A172 (cell line): ENCODE measurements at places on chromosomes 11 and 22. TPM values are rescaled to one million over a fixed set of nuclear protein-coding genes. Genes with fewer than 3 reads are reported as not detected.

Gene POGLUT3
- total RNA-seq: 43.1 and 46.0 TPM in 2 replicates

Gene HBG1
- total RNA-seq: not detected in 2 replicates

Gene P2RX3
- total RNA-seq: not detected in 2 replicates

Gene OR4C5
- not detected in 2 replicates for total RNA-seq

- no peak for DNase-seq
Measured at GRCh38 chr11:111531136-111531535, 9.4 kb upstream of the LAYN start.

DNA sequence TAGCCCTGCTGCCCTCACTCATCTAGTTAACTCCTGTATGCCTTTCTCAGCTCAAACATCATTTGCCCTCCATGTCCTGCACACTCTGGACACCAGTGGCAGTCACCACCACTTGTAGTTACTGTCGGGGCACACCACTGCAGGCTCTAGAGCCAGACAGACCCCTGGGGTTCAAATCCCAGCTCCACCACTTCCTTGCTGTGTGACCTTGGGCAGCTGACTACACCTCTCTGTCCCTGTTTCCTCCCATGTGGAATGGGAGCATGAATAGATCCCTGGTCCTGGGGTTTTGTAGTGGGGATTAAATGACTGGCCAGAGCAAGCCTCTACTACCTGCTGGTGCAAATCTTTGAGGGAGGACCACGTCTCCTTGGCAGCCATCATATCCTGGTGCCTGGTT is 7.8 kb upstream of the IFT27 start:
- no peak for DNase-seq

- DNase-seq: peak; percentile 95
Measured at GRCh38 chr11:2533587-2534133, 88.9 kb downstream of the KCNQ1 start.

DNA sequence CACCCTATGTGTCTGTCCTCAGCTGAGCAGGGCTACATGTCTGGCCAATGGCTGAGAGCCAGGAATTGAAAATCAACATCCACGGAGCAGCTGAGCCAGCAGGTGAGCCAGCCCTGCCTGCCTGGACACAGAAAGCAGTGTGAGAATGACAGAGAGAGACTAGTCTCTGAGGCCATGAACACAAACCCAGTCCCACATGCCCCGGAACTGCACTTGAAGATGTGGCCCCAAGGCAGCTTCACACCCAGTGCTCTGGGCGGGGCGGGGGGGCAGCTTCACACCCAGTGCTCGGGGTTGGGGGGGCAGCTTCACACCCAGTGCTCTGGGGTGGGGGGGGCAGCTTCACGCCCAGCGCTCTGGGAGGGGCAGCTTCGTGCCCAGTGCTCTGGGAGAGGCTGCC is 37.6 kb downstream of the TRMU start:
- DNase-seq: no peak
